ENCODE measurements at places on chromosomes 6 and 20. TPM values are rescaled to one million over a fixed set of nuclear protein-coding genes. Genes with fewer than 3 reads are reported as not detected.

Gene SRMS
- polyA plus RNA-seq, result not detected

Gene STK4
- polyA plus RNA-seq, result 18.9 TPM

DNA sequence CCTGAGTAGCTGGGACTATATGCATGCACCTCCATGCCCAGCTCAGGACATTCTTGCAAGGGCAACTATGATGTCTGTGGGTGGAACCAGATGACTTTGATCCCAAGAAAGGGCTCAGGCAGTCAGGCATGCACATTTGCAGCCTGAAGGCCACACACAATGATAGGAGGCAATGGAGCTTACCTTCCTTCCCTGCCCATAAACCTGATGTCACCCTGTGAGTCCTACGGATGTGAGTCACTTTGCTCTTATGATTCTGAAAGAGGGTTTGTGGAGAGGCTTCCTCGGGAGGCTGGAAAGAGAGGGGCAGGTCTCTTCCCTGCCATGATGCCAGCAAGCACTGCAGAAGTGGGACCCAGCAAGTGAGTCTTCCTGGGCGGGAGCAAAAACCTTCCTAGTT lies 202.4 kb downstream of the LY86 start:
- DNase-seq, result no peak

- no peak for DNase-seq
These were observed 89.4 kb downstream of the GRM4 start for GRCh38 chr6:34056305-34057108.

DNA sequence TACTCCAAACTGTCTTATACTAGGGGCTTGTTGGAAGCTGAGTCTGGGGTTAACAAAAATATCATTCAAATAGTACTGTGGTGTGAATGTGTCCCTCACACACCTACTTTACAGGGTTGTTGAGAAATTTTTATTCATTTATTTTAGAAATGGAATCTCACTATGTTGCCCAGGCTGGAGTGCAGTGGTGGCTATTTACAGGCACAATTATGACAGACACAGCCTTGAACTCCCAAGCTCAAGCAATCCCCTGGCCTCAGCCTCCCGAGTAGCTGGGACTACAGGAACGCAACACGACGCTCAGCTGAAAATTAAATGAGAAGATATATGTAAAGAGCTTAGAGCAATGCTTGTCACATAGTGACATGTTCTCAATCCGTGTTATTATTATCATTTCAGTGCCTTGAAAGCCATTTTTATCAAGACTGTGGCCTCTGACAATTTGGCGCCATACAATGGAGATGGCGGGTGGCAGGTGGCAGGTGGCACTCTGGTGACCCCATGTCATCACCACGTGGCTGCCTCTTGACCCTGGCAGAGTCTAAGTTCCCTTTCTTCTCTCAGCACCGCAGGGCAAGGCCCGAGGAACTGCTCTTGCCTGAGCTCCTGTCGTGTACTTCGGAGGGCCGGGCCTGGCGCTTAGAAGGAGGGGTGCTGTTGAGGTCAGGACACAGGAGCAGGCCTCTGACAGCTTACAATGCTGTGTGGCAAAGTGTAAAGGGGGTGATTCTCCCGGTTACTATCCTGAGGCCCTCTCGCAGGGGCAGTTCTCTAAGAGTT lies 64.5 kb downstream of the STX11 start:
- no peak for DNase-seq

DNA sequence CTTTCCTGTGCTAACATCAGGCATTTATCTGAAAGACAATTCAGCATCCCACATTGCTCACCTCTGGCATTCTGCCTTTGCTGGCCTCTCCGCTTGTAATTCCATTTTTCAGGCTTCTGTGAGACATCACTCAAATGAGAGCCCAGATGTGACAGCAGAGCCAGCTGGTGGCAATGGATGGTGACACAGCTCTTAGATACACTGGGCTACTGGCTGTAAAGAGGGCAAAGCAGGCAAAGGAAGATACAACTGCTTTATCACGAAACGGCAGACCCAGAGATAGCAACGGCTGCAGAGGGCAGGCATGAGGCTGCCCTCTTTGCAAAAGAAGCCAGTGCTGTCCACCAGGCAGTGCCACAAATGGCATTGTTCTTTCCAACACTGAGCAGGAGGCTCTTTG lies 329.8 kb downstream of the KIF16B start:
- DNase-seq, result no peak

- no peak for DNase-seq
These were observed 102.0 kb downstream of the PSMB1 start for GRCh38 chr6:170450916-170451761.

DNA sequence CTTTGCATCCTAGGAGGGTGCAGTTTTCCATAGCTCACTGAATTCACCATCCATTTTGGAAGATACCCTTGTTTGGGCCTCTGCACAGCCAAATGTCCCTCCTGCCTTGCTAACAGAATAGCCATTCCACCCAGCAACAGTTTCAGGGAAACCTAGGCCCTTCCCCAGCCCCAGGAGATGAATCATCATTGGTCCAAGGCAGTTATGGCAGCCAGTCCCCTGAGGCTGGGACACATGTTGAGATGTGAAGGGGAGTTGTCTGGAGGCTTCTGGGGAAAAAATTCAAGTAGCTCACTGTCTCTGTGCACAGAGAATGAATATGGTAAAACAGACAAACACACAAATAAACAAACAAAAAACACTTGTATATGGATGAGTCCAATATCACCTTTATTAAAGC lies 17.4 kb upstream of the SIRPB2 start:
- DNase-seq, result no peak
